Inflammatory macrophage treated with lipopolysaccharide for 1 hour (primary cell): ENCODE measurements at places on chromosomes 6 and 20.
A peak's percentile ranks its signal among the peaks of the same experiment; 100 is the strongest.

- peak; percentile 88 for DNase-seq
These were observed at the start of gene SMIM29 for GRCh38 chr6:34248727-34249468. SMIM29 (minus strand) TSS chr6:34249006; CDS start chr6:34247791, 1,215 bp downstream.

- no peak for DNase-seq
These were observed 154.8 kb upstream of the RAB32 start for GRCh38 chr6:146388736-146389364.

DNA sequence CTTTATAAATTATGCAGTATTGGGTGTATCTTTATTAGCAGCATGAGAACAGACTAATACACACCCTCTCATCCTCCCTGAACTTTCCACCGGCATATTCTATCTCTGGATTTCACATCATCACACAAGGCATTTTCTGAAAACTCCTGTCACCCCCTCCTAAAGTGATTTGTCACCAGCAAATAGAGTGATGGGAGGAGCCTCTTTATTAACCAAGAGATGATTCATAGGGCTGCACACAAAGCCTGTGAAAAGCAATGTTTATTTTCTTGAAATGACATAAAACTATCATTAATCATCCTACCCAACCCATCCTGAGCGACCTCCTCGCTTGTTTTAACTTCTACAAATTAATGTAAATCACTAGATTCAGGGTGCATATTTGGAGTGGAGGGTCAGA, 394.7 kb upstream of the SULF2 start:
- no peak for DNase-seq

GRCh38 chr20:56769921-56770600, 141.0 kb downstream of the TFAP2C start:
- no peak for DNase-seq

GRCh38 chr6:167956983-167957492, 40.4 kb upstream of the KIF25 start:
- DNase-seq: no peak

- no peak for DNase-seq
These were observed 12.1 kb upstream of the TGM2 start for GRCh38 chr20:38177201-38177600.

GRCh38 chr20:49631061-49631716, 63.3 kb upstream of the PTGIS start:
- no peak for DNase-seq

GRCh38 chr6:54719131-54719530, 127.4 kb upstream of the FAM83B start:
- DNase-seq: no peak

DNA sequence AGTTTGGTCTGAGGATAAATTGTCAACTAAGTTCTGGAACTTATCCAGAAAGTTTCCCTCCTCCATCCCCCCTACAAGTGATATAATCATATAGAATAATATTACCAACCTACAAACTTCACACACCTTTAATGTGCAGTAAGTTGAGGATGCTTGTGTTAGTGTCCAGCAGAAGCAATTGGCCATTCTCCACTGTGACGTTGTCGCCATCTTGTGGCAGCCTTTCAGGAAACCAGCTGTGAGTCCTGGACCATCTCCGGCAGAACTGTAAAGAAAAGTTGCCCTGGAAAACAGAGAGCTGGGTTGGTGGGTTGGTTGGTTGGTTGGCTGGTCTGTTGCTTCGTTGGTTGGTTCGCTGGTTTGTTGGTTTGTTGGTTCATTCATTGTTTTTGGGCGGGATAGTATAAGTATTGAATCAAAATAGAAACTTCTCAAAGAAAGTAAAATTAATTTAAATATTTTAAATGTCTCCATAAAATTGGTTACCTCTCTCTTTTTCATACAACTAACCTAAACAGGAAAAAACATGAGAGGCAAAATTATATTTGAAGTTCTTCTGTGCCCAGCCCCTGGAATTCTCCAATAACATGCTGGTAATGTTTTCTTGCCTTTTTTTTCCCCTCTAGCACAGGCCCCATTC, 127.5 kb downstream of the PKHD1 start:
- peak; percentile 70 for DNase-seq

- no peak for DNase-seq
These were observed 23.9 kb downstream of the RAET1L start for GRCh38 chr6:150001295-150002008.

DNA sequence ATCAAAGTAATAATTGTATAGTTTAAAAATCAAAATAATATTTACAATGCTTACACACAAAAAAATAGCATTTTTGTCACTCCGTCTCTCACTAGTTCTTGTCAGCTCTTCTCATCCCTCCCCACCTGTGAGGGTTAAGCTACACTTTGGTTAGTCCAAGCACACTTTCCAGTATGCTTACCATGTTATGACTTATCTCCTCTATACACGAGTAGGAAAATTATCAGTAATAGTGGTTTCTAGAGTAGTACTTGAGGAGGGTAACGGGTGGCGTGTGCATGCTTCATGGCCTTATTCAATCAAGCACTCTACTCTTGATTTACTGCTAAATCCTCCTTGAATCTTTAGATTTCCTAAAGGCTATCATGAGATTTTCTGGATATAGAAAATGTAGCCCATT, 443.7 kb downstream of the UTRN start:
- no peak for DNase-seq

GRCh38 chr20:40339661-40340449, 349.2 kb downstream of the MAFB start:
- DNase-seq: peak; percentile 94

DNA sequence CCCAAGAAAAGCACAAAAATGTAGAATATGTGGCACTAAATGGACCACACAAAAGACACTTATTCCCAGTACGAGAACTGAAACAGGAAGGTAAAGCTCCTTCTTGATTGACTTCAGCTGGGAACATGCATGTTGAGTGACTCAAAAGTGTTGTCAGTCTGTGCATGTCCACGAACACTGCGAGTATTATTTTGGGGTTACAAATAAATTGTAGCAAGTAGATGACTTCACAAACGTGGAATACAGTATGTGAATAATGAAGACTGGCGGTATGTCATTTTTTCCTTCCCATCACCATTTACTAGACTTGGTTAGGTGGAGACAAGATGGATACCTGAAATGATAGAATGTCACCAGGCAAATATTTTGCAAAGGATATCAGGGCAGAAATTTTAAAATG, 45.4 kb downstream of the L3MBTL3 start:
- DNase-seq: no peak

DNA sequence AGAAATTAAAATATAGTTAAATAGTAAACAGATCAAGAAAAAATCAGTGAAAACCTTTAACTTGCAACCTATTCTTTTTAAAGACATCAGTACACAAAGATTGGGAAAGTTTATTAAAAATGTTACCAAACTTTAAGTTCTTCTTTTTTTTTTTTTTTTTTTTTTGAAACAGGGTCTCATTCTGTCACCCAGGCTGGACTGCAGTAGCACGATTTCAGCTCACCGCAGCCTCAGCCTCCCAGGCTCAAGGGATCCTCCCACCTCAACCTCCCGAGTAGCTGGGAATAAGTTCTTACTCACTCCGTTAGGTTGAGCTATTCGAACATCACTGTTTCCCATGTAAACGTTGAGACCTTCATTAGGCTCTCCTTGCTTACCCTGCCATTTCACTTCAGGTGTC, 5.6 kb downstream of the MAP3K5 start:
- DNase-seq: no peak

GRCh38 chr20:43960231-43960630, 45.6 kb downstream of the TOX2 start:
- DNase-seq: no peak

DNA sequence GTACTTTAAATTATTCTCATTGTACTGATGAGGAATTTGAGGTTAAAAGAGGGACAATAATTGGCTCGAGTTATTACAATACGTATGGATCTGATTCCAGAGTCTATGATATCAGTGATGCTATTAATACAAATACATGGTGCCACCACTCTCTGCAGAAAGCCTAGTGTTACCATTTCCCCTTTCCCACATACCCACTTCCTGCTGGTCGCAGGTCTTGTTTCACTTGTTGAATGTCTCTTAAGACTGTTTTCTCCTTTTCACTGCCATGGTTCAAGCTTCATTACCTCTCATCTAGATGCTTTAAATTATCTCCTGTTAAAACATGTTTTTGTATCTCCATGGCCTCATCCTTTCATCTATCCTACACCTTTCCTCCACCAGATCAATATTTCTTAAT, 62.0 kb downstream of the FHL5 start:
- no peak for DNase-seq

DNA sequence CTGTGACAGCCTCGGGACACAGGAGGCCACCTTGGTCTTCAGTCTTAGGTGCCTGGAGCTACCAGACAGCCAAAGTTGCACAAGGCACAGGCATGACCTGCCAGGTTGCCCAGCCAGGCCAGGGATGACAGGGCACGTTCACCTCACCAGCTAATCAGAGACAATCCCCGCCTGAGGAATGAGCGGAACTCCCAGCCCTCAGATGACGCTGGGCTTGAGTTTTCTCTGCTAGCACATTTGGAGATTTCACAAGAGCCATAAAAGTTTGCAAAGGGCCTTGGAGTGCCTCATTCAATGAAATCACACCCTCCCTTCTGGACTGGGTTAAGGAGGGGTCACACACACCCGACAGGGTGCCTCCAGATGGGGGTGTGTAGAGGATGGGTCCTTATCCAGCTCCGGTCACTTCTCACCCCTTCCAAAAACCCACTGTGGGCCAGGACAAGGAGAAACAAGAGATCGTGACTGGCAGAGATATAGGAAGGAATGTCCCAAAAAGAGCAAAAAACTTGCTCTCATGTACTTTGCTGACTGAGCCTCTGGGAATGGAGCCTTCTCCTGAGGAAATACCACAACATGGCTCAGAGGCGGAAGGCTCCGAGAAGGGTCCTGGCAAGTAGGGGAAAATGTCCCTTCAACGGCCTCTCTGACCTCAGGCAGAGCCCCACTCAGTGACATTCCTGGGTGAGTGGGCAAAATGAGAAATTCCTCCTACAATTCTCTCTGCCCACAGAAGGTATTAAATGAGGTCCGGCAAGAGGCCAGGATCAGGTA, 121.6 kb downstream of the ISM1 start:
- no peak for DNase-seq

DNA sequence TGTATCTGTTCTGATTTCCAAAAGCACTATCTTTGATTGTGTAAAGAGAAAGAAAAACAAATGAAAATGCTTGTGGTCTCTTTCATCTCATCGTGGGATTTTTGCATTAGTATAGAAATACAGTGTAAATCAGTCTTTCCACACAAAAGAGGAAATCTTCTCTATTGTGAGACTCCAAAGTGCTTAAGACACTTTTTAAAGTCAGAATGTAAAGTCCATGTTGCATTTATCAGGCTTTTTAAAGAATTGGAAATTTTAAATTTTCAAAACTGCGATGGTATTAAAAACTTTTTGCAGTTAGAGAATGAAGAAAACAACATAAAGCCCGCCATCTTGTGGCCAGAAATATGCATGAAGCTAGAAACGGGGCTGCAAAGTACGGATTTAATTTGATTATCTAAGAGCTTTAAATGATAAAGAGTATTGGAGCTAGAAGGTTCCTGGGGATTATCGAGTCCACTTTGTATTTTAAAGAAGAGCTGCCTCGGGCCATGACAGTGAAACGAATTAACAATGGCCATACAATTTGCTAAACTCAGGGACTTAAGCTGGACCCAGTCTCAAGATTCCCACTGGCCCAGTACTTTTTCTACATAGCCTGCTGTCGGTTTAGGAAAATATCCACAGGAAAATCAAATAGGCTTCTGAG, 339.6 kb downstream of the ARHGAP18 start:
- peak; percentile 12 for DNase-seq

DNA sequence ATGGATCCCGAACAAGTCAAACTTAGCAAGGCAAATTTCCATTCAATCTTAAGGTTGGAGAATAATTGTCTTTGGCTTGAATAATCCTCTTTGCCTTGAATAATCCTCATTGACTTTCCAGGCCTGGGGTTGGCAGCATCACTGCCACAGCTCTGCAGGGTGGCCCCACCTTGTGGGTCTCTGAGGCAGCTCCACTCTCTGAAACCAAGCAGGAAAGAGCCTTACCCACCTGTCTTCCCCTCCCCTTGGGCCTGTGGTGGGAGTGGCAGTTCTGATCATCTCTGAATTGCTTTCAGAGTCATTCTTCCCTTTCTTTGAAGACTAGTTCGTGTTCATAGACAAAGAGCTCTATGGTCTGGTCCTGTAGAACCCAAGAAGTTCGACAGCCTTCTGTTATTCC, 47.5 kb downstream of the KCNQ5 start:
- DNase-seq: no peak

GRCh38 chr6:160435935-160436334, 87.8 kb downstream of the SLC22A3 start:
- no peak for DNase-seq

DNA sequence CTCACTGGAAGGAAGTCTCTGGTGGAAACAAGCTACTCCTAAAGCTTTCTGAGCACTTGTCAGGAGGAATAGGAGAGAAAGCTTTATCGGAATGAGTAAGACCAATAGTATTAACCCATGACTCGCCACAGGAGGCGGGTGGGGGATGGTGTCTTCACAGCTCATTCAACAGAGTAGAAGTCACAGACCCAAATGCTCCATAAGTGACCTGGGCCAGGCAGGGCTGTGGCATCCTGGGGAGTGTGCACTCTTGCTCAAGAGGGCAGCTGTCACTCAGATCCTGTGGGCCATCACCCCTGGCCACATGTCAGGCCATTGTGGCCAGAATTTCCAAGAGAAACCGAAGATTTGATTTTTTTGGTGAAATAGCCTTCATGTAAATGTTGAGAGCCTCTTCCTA, 116.0 kb downstream of the SYCP2 start:
- no peak for DNase-seq

GRCh38 chr6:21591446-21591845, 2.1 kb upstream of the SOX4 start:
- DNase-seq: no peak

- DNase-seq: no peak
These were observed 322.0 kb upstream of the SOX4 start for GRCh38 chr6:21271428-21272155.

GRCh38 chr6:37122861-37123260, 47.1 kb upstream of the PIM1 start:
- DNase-seq: no peak

- peak; percentile 19 for DNase-seq
These were observed 1.0 kb upstream of the STMND1 start for GRCh38 chr6:17100806-17101205.

- peak; percentile 74 for DNase-seq
These were observed 10.8 kb downstream of the GCNT2 start for GRCh38 chr6:10531942-10532341.
